ENCODE measurements at places on chromosomes 3 and 15.

DNA sequence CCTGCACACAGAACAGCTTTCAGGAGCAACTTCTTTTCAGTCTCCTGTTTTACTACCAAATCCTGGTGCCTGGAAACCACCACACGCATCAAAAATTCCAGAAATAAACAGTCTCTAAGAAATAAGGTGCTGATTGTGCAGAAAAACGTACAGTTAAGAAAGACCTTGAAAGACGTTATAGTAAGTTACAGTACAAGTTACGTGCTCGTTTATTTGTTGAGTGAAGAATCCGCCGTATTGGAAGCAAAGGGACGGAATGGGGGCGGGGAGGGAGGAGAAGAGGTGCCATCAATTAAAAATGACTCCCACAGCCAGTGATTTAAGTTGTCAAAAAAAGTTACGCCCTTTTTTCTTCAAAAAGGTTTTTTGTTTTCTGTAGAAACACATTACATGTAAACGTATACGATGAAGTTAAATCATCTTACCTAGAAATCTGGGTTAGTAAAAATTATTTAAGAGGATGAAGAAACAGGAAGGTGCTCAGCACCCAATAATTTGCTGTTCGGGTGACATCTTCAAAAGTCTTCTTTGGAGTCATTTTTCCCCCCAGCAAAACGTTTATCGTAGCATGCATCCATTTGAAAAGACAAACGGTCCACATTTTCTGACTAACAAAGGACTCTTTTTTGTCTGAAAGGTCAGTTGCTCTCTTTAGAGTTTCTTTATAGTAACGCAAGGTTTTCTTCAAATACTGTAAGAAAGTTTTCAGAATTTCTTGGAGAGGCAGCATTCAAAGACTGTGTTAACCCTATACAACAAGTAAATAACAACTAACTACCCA is 782 bp upstream of the UACA start:
- no peak for DNase-seq

- no peak for DNase-seq
Observed at GRCh38 chr3:188759336-188760005, 412.3 kb upstream of the TPRG1 start.

GRCh38 chr3:61666615-61667330 is 105.4 kb downstream of the PTPRG start:
- DNase-seq, result no peak

GRCh38 chr3:47259114-47259513 is 23.5 kb downstream of the KIF9 start:
- DNase-seq, result no peak

- no peak for DNase-seq
Observed at GRCh38 chr15:81195339-81195864, 1.3 kb upstream of the IL16 start.

GRCh38 chr3:28286595-28286994 is 45.2 kb downstream of the CMC1 start:
- no peak for DNase-seq

DNA sequence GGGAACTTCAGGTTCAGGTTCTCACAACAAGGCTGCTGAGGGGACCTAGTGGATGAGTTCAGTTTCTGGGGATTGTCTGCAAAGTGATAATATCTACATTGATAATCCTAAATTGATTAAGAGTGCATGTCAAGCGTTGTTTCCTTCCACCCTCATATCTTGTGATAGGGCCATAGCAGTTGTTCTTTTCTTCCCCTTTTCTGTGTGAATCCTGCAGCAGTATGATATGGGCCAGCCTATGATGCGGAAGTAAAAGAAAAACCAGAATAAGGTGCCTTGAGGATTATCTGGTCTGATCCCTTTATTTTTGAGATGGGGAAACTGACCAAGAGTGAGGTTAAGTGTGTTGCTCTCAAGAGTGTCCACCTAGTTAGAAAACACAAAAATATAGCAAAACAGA is 86.2 kb downstream of the MITF start:
- no peak for DNase-seq

DNA sequence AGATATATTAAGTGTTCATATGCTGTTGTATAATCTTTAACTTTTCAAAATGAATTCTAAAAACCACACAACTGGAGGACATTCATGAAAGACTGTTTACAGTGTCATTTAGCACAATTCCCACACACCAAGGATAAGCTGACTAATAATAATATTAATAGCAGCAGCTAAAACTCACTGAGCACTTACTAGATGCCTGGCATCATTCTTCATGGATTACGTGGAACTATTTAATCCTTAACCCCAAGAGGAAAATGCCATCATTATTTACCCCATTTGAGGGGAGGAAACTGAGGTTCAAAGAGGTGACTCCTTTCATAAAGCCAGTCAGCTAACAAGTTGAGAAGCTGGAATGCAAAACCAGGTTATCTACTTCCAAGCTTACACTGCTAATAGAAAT is 77.0 kb downstream of the TMEM108 start:
- DNase-seq, result no peak

GRCh38 chr15:96115642-96116041 is 214.9 kb upstream of the NR2F2 start:
- DNase-seq, result no peak
